ENCODE measurements at places on chromosomes 4 and X.
A peak's percentile ranks its signal among the peaks of the same experiment; 100 is the strongest.

DNA sequence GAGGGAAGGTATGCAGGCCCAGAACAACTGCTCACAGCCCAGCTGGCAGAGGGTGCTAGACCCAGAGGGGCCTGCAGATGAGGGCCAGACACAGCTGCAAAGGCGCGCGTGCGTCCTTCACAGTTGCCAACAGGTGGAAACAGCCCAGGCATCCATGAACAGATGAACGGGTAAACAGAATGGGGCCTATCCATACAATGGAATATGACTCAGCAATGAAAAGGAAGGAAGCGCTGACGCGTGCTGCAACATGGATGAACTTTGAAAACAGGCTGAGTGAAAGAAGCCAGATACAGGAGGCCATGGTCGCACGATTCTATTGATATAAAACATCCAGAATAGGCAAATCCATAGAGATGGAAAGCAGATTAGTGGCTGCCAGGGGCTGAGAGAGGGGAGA, 83.1 kb upstream of the DDX3X start:
- no peak for DNase-seq

DNA sequence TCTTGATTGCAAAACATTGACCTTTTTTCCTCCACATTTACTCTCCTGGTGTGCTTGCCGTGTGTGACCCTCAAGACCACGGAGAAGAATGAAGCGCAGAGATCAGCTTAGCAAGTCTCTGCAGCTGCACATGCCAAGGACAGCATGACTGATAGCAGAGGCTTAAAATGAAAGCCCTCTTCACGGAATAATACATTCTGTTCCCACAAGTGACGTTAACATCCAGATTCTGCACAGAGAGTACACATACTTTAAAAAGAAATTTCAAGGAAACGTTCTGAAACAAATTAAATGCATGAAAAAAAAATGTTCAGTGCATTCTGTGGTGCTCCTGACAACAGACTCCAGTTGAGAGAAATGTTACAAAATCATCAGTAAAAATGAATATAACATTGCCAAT, 60.9 kb downstream of the SLC7A11 start:
- no peak for DNase-seq

- no peak for DNase-seq
Measured at GRCh38 chr4:145217349-145217748, 37.0 kb upstream of the OTUD4 start.

DNA sequence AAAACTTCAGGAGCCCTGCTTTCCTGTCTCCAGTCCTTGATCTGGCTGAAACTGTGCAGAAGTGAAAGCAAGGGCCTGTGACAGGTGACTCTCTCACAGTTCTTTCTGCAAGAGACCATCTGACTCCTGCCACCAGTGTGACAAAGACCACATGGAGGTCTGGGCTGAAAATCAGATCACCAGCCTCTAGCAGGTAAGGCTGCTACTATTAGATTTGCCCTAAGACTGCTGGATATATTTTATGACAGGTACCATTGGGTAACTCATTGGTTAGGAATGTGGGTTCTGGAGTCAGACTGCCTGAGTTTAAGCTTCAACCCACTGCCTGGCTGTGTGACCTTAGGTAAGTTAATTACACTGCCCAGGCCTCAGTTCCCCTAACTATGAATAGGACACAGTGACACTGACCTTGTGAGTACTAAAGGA, 163.3 kb upstream of the SLC7A11 start:
- DNase-seq, result peak; percentile 20

DNA sequence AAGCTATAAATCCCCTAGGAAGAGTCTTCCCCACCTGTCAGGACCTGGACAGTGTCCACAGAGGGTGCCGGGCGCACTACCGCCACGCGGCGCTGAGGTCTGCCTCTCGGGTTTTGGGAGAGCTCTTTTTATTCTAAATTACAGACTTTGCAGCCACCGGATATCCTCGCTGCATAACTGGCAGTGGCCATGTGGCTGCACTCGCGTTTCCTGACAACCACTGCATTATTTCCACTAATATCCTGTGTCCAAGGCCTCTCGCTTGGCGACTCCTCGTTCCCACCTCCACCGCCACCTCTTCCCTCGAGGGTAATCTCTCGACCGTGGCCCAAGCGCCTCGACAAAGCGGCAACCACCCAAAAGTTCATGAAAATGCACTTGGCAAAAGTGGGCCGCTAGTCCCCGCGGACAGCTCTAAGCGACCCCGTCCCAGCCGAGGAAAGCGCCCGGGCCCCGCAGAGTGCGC, 512 bp upstream of the TMEM131L start:
- DNase-seq, result no peak

GRCh38 chr4:52788806-52789205, 37.6 kb upstream of the ERVMER34-1 start:
- DNase-seq, result no peak

DNA sequence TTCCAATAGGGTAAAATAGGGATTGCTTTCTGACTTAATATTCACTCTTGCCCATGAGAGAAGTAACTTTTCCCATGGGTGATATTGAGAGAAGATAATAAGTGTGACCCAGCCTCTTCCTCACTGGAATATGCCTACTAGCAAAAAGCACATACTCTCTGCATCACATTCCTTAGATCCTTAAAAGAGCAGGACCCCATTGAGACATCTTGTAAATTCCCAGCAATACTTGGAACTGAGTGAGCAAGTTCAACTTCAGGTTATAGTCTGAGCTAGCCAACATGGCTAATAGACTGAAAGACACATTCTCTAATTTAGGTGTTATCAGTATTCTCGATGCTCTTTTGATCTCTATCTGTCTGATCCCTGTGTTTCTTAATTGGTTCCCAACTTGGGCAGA, 1372.3 kb downstream of the STIM2 start:
- DNase-seq, result no peak

DNA sequence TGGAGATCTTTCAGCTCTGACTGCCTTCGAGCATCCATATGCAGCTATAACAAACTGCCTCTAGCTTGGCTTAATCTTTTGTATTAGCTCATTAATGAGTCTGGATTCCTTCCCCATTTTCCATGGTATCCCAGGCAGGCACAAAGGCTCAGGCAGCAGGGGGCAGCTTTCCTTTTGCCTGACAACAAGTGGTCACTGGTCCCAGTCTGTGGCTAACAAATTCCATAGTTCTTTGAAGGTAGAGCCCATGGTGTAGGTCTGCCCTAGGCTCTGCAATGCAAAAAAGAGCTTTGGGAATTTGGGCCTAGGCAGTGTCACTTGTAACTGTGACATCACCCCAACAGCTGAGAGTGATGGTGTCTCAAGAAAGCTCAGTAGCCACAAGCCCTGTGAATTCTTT, 234.4 kb upstream of the GPC4 start:
- no peak for DNase-seq

- DNase-seq, result no peak
Measured at GRCh38 chrX:22234380-22234779, 38.3 kb upstream of the CBLL2 start.

- DNase-seq, result no peak
Measured at GRCh38 chrX:150984169-150984824, 1.2 kb downstream of the HMGB3 start.

GRCh38 chrX:151287954-151288353, 109.1 kb upstream of the VMA21 start:
- DNase-seq, result no peak

GRCh38 chr4:110900213-110900769, 277.4 kb upstream of the PITX2 start:
- DNase-seq, result no peak

- peak; percentile 3 for DNase-seq
Measured at GRCh38 chrX:118655561-118656246, 71.7 kb upstream of the IL13RA1 start.

DNA sequence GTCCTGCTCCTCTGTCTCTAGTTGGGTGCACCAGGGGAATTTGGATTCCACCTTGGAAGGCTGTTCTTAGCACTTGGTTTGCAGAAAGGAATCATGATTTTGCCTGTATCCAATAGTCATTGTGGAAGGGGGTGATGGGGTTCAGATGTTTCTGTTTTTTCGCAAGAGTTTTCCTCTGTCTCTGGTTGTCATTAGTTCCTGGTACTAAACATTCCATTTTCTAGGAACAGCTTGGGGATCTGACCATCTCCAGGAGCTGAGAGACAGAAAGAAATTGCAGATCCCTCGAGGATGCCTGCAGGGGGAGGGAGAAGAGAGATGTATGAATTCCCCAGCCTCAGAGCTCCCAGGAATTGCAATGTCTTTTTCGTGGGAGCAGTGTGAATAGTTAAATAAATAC, 70.9 kb downstream of the CYTL1 start:
- no peak for DNase-seq

DNA sequence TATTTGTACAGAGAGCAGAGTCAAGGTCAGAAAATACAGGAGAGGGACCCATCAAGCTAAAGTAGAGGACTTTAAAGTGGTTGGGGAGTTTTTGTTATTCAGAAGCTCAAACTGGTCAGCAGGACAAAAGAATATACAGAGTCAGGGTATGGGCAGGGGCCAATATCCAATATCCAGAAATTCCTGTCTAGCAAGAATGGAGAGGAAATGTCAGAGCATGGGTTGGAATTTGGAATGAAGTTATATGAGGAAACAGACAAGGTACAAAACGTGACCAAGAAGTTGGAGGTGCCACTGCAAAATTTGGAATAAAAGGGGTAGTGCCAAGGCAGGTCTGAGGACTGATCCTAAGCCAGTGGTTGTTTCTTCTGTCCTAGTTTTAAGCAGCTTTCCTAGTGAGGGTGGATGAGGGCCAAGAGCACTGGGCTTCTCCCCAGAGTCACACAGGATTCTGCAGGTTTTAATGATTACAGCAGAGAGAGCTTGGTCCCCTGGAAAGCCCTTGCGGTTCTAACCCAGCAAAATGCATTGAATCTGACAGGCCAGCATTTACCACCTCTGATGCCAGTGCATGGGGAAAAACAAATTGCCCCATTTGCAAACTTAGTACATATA, 304.7 kb upstream of the FTHL17 start:
- no peak for DNase-seq

GRCh38 chr4:73870260-73870659, 1.1 kb downstream of the CXCL1 start:
- peak; percentile 55 for DNase-seq

DNA sequence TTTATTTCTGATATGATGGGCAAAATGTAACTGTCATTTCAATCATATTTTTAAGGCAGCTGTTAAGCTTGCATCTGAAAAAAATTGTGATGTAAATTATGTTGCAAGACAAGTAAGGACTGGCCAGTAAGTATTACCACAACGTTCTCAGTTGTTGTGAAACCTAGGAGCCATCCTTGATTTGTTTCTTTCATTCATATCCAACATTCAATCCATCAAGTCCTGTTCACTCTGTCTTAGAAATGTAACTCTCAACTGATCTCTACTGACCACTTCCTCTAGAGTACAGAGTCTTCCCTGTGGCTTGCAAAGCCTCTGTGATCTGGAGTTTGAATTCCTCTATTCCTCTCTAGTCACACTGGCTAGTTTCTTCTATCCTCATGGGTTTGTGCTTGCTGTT, 161.4 kb upstream of the MAD2L1 start:
- no peak for DNase-seq

GRCh38 chrX:40060356-40060845, 37.4 kb downstream of the BCOR start:
- DNase-seq, result no peak

DNA sequence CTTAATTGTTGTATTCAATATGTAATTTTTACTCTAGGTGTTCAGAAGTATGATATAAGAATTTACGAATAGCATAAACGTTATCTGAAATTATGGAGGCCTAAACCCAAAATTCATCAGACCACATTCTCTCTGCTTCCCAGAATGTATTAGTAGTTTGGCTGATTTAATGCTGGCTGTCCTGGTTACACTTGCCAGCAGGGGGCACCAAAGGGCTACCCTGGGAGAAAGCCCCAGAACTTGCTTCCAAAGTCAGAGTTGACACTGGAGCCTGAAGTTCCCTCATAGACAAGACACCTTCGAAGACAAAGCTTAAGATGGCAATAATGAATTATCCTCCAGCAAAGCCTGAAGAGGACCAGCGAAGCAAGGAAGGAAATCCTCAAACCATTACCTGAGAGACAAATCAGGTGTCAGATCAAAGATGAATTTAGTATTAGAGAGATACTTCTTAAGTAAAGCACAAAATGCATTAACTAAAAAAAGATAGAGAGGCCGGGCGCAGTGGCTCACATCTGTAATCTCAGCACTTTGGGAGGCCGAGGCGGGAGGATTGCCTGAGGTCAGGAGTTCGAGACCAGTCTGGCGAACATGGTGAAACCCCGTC, 11.3 kb upstream of the ANOS1 start:
- no peak for DNase-seq

- no peak for DNase-seq
Measured at GRCh38 chrX:14022019-14022418, 7.7 kb downstream of the GEMIN8 start.

DNA sequence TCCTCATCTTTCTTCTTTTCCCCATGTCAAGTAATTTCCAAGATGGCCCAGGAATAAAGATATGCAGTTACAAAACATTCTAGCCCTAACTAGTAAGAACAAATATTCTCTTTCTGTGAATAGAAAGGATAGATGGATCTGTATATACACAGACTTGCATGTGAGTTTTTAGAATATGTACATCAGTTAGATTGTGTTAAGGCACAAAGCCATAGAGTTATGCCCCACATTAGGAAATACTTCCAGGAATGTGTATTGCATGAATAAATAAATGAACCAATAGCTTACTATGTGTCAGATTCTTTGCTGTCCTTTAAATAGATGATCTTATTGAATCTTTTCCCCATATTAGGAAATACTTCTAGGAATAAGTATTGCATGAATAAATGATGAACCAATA, 46.0 kb upstream of the TMPRSS11E start:
- DNase-seq, result no peak

DNA sequence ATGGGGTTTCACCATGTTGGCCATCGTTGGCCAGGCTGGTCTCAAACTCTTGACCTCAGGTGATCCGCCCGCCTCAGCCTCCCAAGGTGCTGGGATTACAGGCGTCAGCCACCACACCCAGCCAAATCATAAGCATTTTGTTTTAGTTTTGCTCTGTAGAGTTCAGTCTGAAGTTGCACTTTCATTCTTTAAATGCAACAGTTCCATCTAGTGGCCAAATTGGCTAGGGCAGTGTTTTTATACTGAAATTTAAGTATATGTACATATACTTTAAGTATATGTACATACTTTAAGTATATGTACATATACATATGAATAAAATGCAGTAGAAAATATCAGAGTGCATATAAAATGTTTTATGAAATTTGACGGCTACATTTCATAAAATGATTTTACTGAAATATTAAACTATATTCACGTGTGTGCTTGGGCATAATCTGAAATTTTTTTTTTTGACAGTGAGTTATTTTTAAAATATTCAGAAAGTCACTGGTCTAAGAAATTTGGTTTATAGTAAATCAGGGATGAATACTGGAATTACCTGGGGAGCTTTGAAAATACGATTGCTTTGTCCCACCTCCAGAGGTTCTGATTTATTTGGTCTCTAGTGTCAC, 145.5 kb downstream of the NWD2 start:
- peak; percentile 46 for DNase-seq

GRCh38 chr4:72076562-72076961, 44.8 kb downstream of the NPFFR2 start:
- peak; percentile 83 for DNase-seq

GRCh38 chrX:69109706-69110105, 55.5 kb downstream of the PJA1 start:
- peak; percentile 4 for DNase-seq

Data from RCC 7860 (cell line).